ENCODE measurements at places on chromosomes 13 and 19. TPM values are rescaled to one million over a fixed set of nuclear protein-coding genes. Genes with fewer than 3 reads are reported as not detected.

SIAH3 gene
- total RNA-seq: not detected

SIGLEC7 gene
- total RNA-seq: 0.13 TPM

DNAJB1 gene
- 294 TPM for total RNA-seq

EBPL gene
- total RNA-seq: 134 TPM

PPM1N gene
- total RNA-seq: 1.8 TPM

URI1 gene
- 68.3 TPM for total RNA-seq

IL4I1 gene
- 0.56 TPM for total RNA-seq

ZNF561 gene
- total RNA-seq: 52.1 TPM

CCDC194 gene
- total RNA-seq: not detected

SLC6A16 gene
- 0.56 TPM for total RNA-seq

ZNF582 gene
- total RNA-seq: 2.3 TPM

Data from esophagus squamous epithelium (tissue), 5 donors.